Mesothelial cell of epicardium (in vitro differentiated cells): ENCODE measurements at places on chromosomes 6 and 20. TPM values are rescaled to one million over a fixed set of nuclear protein-coding genes. Genes with fewer than 3 reads are reported as not detected.
A peak's percentile ranks its signal among the peaks of the same experiment; 100 is the strongest.

- no peaks in the 10 kb centered on the region for H3K27me3 ChIP-seq
- no peak overlapping the region for H3K27ac ChIP-seq
- peaks cover 20% of the 10 kb centered on the region for H3K4me1 ChIP-seq
- no peak for DNase-seq
- no peak overlapping the region for H3K4me3 ChIP-seq
- no peaks in the 10 kb centered on the region for H3K36me3 ChIP-seq
Measured at GRCh38 chr6:128574402-128574801, 54.0 kb upstream of the PTPRK start.

GRCh38 chr6:169164986-169165385 is 88.7 kb downstream of the THBS2 start:
- H3K4me1 ChIP-seq, result peaks cover 5% of the 10 kb centered on the region
- H3K27me3 ChIP-seq, result no peaks in the 10 kb centered on the region
- H3K36me3 ChIP-seq, result no peaks in the 10 kb centered on the region
- no peak overlapping the region for H3K27ac ChIP-seq
- no peak overlapping the region for H3K4me3 ChIP-seq

- H3K27me3 ChIP-seq, result no peaks in the 10 kb centered on the region
- no peak overlapping the region for H3K27ac ChIP-seq
- H3K4me3 ChIP-seq, result no peak overlapping the region
- no peaks in the 10 kb centered on the region for H3K4me1 ChIP-seq
Measured at GRCh38 chr6:28907394-28907793, 16.4 kb downstream of the TRIM27 start.

- H3K4me1 ChIP-seq, result peaks cover 41% of the 10 kb centered on the region
- no peak for DNase-seq
- no peak overlapping the region for H3K4me3 ChIP-seq
- H3K27ac ChIP-seq, result peak overlapping the region; percentile 44
- no peaks in the 10 kb centered on the region for H3K36me3 ChIP-seq
Measured at GRCh38 chr6:30823534-30823865, 60.8 kb upstream of the DDR1 start.

DNA sequence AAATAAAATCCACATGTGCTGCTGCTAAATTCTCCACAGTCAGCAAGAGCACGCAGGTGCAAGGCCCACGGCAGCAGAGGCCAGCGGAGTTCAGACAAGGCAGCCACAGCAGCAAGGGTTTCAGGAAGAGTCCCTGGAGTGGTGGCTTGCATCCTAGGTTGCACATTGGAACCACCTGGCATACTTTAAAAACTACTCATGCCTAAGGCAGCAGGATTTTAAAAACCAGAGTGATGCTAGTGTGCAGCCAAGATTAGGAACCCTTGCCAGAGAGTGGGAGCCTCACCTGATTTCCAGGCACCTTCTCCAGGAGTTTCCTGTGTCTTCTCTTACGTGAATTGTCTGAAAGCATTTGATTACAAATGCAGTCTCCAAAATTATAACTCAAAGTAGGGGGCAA is 104.0 kb upstream of the GPR6 start:
- DNase-seq, result no peak
- no peak overlapping the region for H3K27ac ChIP-seq
- H3K27me3 ChIP-seq, result no peaks in the 10 kb centered on the region
- no peaks in the 10 kb centered on the region for H3K36me3 ChIP-seq
- peaks cover 73% of the 10 kb centered on the region for H3K4me1 ChIP-seq

- H3K27me3 ChIP-seq, result peaks cover 59% of the 10 kb centered on the region
- DNase-seq, result no peak
- H3K27ac ChIP-seq, result no peak overlapping the region
- H3K36me3 ChIP-seq, result no peaks in the 10 kb centered on the region
Measured at GRCh38 chr20:46293084-46293483, 15.2 kb downstream of the CDH22 start.

DNA sequence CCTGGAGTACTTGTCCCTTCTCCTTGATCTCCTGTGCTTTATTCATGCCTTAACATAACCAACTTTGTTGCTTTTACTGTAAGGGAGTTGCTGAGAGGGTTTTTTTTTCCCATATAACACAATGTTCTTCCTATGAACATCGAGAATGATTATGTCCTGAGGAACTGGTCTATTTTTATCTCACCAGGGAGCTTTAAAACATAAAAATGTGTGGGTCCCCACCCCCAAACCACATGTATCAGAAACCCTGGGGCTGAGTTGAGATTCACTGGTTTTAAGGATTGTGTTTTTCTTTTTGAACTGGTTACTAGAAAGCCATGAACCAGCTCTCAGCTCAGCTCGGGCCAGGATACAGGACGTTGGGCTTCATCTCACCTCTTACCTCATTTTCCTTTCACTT is 118.5 kb upstream of the JAG1 start:
- H3K4me1 ChIP-seq, result peaks cover 7% of the 10 kb centered on the region
- H3K36me3 ChIP-seq, result peaks cover 5% of the 10 kb centered on the region
- no peak for DNase-seq

DNA sequence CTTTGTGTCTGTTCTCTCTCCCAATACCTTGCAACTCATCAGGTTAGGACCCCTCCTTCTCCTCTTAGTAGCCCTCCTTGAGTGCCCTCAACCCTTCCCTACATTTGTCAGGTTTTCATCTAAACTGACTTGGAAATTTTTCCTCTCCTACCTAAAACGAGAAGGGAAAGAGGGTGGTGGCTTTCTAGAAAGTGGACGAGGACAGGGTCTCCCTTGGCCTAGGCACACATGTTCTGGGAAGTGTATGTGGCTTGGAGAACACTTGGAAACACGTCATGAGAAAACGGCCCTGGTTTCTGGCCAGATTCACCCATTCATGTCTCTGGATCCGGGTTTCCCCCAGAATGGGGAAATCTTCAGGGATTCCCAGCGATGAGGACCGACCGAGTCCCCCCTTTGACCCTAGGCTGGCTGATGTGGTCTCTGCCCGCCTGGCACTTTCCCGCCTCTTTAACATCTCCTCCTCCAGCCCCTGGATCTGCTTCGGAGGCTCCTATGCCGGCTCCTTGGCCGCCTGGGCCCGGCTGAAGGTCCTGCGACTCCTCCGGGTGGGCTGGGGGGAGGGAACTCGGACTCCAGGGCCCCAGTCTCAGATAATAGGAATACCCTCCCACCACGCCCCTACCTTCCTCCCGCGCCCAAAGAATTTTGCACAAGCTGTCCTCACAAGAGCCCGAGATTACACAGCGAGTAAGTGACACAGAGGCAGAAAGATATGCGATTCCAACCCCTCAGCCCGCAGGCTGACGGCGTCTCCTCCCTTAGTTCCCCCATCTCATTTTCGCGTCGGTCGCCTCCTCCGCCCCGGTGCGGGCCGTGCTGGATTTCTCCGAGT is 3.0 kb downstream of the PRSS16 start:
- H3K36me3 ChIP-seq, result no peaks in the 10 kb centered on the region
- H3K4me3 ChIP-seq, result peak overlapping the region; percentile 92
- no peak for DNase-seq

DNA sequence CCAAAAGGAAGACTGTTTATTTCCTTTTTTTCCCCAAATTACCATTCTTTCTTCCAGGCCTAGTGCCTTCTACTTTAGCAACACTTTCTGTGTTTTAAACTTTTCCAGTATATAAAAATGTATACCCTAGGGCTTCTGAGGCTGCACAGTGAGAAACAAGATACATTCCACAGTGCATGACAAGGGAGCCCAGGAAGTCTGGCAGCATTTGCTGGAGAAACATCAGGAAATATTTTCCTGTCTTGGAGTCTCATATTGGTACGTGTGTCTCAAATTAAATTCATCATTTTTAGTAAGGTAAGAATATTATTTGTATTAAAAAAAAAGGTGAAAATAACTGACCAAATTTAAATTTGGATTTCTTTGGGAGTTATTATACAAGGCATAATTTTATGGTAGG is 662.6 kb downstream of the RFPL4B start:
- peak overlapping the region; percentile 54 for H3K27ac ChIP-seq
- H3K4me3 ChIP-seq, result no peak overlapping the region
- no peaks in the 10 kb centered on the region for H3K27me3 ChIP-seq
- no peaks in the 10 kb centered on the region for H3K36me3 ChIP-seq

- no peak overlapping the region for H3K4me3 ChIP-seq
- no peaks in the 10 kb centered on the region for H3K36me3 ChIP-seq
- DNase-seq, result no peak
Measured at GRCh38 chr6:40326714-40327421, 260.3 kb downstream of the LRFN2 start.

GRCh38 chr6:13417431-13417830 is 70.0 kb downstream of the GFOD1 start:
- H3K4me1 ChIP-seq, result peaks cover 23% of the 10 kb centered on the region
- no peak overlapping the region for H3K4me3 ChIP-seq
- no peak for DNase-seq
- no peaks in the 10 kb centered on the region for H3K36me3 ChIP-seq
- H3K27me3 ChIP-seq, result no peaks in the 10 kb centered on the region

GRCh38 chr6:42138190-42138589 is 4.2 kb downstream of the C6orf132 start:
- peaks cover 50% of the 10 kb centered on the region for H3K4me1 ChIP-seq
- H3K4me3 ChIP-seq, result no peak overlapping the region
- H3K36me3 ChIP-seq, result no peaks in the 10 kb centered on the region
- DNase-seq, result no peak
- H3K27me3 ChIP-seq, result peaks cover 2% of the 10 kb centered on the region

GRCh38 chr20:51221791-51222408 is 199.0 kb upstream of the KCNG1 start:
- peaks cover 8% of the 10 kb centered on the region for H3K27me3 ChIP-seq
- H3K27ac ChIP-seq, result no peak overlapping the region
- H3K4me3 ChIP-seq, result no peak overlapping the region

- H3K36me3 ChIP-seq, result no peaks in the 10 kb centered on the region
- H3K4me1 ChIP-seq, result no peaks in the 10 kb centered on the region
- no peak overlapping the region for H3K4me3 ChIP-seq
- DNase-seq, result no peak
- no peak overlapping the region for H3K27ac ChIP-seq
Measured at GRCh38 chr20:63794614-63795013, 36.5 kb downstream of the ZBTB46 start.

- H3K4me1 ChIP-seq, result peaks cover 8% of the 10 kb centered on the region
- peak overlapping the region; percentile 44 for H3K27ac ChIP-seq
- H3K36me3 ChIP-seq, result no peaks in the 10 kb centered on the region
- no peak for DNase-seq
Measured at GRCh38 chr20:48786951-48787705, 40.7 kb downstream of the PREX1 start.

DNA sequence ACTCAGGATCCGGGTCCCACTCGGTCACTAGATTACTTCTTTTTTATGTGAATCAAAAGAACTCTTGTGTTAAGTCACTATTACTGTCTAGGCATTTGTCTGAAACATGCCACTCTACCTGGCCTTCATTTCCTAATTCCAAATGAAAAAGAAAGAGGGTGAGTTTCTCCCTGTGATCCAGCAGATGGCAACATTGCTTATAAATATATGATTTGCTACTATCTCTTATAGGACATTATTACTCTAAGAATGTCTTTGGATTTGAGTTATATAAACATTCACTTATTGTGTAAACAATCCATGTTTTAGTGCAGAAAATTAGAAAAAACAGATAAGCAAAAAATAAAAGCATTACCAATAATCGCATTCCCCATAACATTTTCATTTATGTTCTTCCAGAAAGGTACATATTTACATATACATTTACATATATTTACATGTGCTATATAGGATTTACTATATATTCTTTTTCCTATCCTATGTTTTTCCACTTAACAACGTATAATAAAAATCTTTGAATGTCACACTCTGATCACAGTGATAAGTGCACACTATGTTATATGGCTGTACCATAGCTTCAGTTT is 66.9 kb downstream of the FAXC start:
- H3K4me3 ChIP-seq, result no peak overlapping the region
- H3K27me3 ChIP-seq, result no peaks in the 10 kb centered on the region
- no peak overlapping the region for H3K27ac ChIP-seq
- DNase-seq, result no peak

DNA sequence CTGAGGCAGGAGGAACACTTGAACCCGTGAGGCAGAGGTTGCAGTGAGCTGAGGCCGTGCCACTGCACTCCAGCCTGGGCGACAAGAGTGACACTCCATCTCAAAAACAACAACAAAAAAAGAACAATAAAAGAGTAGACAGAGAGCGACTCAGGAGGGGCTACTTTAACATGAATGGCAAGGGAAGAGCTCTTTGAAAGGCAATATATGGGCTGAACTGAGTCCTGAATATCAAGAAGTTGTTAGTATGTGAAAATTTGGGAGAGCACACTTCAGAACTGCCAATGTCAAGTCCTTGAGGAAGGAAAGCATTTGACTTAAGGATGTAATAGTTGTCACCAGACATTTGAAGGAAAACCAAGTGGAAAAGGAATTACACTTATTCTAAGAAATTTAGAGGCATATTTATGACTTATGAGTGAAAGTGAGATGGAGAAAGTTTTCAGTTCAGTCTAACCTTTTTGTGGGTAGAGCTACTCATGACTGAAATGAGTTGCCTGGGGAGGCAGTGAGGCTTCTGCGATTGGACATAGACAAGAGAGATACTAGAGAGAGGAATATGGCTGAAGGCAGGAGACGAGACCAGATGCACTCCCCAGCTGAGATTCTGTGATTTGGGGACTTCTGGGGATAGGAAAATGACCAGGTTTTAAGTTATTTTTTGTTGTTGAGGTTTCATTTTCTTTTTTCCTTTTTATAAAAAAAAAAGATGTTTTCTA is 48.6 kb upstream of the SLC16A10 start:
- no peak overlapping the region for H3K4me3 ChIP-seq
- DNase-seq, result no peak
- H3K4me1 ChIP-seq, result peaks cover 7% of the 10 kb centered on the region
- H3K36me3 ChIP-seq, result no peaks in the 10 kb centered on the region
- H3K27me3 ChIP-seq, result no peaks in the 10 kb centered on the region
- no peak overlapping the region for H3K27ac ChIP-seq

GRCh38 chr6:149217466-149217888 is 100.0 kb upstream of the TAB2 start:
- no peak overlapping the region for H3K4me3 ChIP-seq
- DNase-seq, result no peak
- no peak overlapping the region for H3K27ac ChIP-seq
- peaks cover 8% of the 10 kb centered on the region for H3K4me1 ChIP-seq
- no peaks in the 10 kb centered on the region for H3K27me3 ChIP-seq

SLC22A2 gene
- total RNA-seq, result 0.07 TPM in 1 of 3 replicates, not detected in the others

ARMH2 gene
- not detected in 3 replicates for total RNA-seq

BTN1A1 gene
- total RNA-seq, result 0.09 to 0.11 TPM in 2 of 3 replicates, not detected in the other

GPSM3 gene
- 7.6 to 10.1 TPM (median 8.6 TPM) in 3 replicates for total RNA-seq

SLC2A10 gene
- 21.7 to 23.8 TPM (median 22.2 TPM) in 3 replicates for total RNA-seq

FBXO5 gene
- total RNA-seq, result 16.6 to 17.7 TPM (median 17.1 TPM) in 3 replicates

CDH4 gene
- total RNA-seq, result 1.1 to 1.7 TPM (median 1.6 TPM) in 3 replicates

E2F1 gene
- total RNA-seq, result 16.7 to 18.1 TPM (median 16.9 TPM) in 3 replicates

MICB gene
- 0.31 TPM in 1 of 3 replicates, not detected in the others for total RNA-seq

ADGRF4 gene
- total RNA-seq, result 1.1 to 1.3 TPM (median 1.2 TPM) in 3 replicates

TPD52L1 gene
- 200 to 212 TPM (median 209 TPM) in 3 replicates for total RNA-seq

NKX2-4 gene
- not detected in 3 replicates for total RNA-seq

TNXB gene
- total RNA-seq, result 10.8 to 13.9 TPM (median 13.6 TPM) in 3 replicates

MPIG6B gene
- total RNA-seq, result 0.16 to 0.33 TPM (median 0.25 TPM) in 3 replicates
